ENCODE measurements at places on chromosomes 7 and 10.

- DNase-seq: no peak
Observed at GRCh38 chr10:24133835-24134234, 75.1 kb upstream of the KIAA1217 start.

DNA sequence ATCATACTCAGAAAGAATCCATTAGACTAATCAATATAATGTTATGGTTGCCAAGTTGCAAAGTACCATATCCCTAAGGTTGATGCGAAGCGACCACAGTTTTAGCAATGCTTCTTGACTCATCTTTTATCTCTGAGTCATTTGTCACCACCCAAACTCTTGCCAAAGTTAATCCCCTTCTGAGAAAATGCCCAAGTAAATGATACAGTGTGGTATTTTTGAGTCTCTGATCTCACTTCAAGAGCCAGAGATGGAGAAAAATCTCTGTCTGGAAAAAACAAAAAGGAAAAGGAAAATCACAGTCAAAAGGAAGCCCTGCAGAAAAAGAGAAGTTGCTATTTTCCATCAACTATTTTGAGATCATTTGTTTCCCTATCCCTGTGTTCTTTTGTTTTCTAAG lies 26.7 kb upstream of the OTUD1 start:
- DNase-seq: no peak

GRCh38 chr7:50729962-50730361 lies 52.7 kb downstream of the GRB10 start:
- DNase-seq: no peak

- no peak for DNase-seq
Observed at GRCh38 chr10:132865171-132865631, 77.2 kb downstream of the CFAP46 start.

DNA sequence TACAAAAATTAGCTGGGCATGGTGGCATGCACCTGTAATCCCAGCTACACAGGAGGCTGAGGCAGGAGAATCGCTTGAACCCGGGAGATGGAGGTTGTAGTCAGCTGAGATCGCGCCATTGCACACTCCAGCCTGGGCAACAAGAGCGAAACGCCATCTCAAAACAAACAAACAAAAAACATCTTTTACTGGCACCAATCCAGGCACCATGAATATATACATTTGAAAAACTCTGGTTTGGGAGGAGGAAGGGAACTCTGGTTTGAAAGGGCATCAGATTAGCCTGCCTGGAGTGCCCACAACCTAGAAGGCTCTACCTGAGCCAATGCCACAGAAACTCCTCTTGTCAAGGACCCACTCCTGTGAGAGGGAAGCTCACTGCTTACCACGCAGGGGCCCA lies 15.9 kb downstream of the POLL start:
- no peak for DNase-seq

DNA sequence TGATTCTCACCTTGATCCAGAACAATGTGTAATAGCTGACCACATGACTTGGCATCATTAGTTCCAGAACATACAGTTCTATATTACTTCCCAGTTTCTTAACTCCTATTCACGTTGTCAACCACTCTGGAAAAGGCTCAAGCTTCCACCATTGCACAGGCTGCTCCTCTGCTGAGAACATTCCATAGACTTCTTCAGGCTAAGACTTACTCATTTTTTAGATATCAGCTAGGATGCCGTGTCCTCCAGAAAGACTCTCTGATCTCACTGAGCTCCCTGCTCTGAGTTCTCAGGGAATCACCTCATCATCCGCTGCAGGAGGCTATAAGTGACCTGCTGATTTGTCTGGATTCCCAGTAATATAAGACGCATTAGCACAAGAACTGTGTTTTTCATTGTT lies 73.1 kb downstream of the HTR7 start:
- DNase-seq: no peak

DNA sequence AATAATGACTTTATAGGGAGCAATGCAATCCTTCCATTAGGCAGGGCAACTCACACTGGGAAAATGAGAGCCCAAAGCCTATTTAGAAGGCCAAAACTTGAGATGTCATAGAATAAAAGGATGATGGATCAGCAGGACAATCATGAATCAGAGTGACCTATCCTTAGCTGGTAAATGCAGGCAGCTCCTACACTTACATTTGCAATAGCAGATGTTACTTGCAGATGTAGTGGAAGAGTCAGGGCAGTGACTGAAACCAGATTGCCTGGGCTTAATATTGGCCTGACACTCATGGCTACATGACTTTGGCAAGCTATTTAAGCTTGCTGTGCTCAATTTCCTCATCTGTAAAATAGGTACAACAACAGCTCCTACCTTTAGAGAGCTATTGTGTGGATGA lies 98.7 kb downstream of the PRTFDC1 start:
- DNase-seq: no peak

DNA sequence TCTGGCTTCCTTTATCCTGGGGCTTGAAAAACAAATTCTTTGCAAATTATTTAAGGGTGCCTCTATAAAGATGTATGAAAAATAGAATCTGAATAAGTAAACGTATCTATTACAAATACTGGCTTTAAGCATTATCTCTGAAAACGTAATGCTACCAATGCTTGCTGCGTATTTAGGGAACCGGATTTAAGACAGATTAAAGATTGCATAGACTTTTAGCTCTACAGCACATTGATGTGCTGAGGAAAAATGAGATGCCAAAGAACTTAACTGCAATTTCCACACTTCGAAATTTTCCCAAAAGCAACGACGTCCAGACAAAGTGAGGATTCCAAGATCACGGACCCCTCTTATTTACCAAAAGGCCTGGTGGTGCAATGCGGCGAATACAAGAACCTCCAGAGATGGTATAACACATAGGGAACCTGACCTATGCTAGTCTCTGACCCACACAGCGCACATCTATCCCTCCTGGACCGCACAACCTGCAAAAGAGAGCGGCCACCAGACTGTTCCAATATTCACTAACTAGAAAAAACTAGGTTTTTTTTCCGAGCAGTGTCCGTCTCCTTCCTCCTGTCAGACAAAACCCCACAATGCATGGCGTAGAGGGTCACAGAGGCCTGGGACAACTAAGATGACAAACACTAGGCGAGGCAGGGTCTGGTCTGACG lies 34.3 kb upstream of the PHF14 start:
- no peak for DNase-seq

DNA sequence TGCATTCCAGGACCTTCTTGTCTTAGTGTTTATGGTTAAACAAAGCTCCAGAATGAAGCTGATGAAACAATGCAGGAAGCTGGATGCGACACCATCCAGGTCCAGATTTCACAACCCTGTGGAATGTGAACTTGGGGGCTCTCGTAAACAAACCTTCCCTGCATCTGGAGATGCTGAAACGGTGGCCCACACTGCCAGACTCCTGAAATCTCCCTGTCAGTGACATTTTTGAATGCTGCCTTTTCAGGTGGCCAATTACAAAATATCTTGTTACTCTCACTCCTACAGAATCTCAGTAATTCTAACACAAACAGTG lies 18.8 kb downstream of the VIPR2 start:
- DNase-seq: no peak

GRCh38 chr7:98629001-98629431 lies 11.9 kb downstream of the NPTX2 start:
- no peak for DNase-seq

- no peak for DNase-seq
Observed at GRCh38 chr10:33155720-33156638, 178.5 kb downstream of the NRP1 start.

- DNase-seq: no peak
Observed at GRCh38 chr7:31327071-31327470, 13.5 kb downstream of the NEUROD6 start.

DNA sequence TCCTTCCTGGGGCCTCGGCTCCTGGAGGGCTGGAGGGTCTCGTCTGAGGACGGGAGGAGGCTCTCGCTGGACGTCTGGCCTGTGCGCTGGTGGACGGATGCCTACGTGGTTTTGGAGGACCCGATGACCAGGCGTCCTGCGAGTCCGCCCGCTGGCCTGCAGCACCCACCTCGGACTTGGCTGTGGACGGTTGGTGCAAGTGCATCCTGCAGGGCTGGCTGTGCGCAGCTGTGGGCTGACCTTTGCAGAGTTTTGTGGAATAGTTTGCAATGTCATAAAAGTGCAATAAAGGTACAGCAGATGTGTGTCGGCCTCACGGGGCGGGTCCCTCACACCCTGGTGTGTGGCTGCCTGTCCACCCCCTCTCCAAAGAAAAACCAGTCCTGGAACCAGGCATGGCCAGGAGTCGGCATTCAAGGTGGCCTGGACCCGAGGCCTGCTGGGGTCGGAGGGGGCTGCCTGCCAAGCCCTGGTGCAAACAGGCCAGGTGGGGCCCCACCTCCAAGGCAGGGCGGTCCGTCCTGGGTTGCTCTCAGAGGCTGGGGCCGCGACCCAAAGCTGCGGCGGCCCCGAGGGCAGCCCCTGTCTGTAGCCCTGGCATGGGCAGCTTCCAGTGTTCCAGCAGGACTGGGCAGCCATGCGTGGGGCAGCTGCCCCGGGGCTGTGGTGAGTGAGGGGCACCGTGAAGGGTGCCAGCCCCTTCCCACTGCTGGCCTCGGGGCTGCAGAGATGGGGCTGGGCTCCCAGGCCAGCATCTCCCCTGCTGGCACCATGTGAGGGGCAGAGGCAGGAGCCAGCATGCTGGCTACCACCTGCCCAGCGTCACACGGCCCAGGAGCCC lies 29.3 kb upstream of the FOXL3 start:
- no peak for DNase-seq

- DNase-seq: no peak
Observed at GRCh38 chr7:11274074-11274473, 300.4 kb downstream of the PHF14 start.

DNA sequence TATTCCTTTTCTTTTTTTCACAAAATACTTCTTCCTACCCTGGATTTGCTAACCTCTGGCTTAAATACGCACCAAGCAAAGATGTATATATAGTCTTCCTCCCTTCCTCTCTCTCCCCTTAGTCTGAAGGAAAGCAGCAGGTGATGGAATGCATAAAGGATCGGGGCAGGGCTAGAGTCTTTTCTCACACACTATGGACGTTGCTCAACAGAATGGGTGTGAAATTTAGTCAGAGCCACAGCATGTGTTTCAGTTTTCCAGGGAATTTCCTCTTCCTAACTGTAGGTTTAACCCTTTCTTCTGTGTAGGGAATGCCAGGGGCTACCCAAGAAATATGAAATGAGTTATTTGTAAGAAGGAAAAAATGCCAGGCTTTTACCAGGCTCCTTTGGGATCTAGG lies 71.4 kb upstream of the NFKB2 start:
- DNase-seq: no peak

DNA sequence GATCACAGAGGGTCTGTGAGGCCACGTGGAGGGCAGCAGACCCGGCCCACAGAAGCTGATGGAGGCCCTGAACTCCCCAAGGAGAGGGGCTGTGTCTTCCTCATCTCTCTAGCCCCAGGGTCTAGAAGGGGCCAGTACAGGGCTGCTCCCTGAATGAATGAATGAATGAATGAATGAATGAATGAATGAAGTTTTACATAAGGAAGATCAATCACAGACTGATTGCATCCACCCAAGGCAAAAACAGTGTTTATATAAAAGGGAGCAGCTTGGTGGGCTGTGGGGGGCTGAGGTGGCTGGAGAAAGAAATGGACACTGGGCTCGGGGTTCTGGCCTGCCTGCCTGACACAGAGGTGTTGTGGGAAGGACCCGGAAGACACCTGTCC lies 4.9 kb upstream of the NSUN5 start:
- DNase-seq: no peak

DNA sequence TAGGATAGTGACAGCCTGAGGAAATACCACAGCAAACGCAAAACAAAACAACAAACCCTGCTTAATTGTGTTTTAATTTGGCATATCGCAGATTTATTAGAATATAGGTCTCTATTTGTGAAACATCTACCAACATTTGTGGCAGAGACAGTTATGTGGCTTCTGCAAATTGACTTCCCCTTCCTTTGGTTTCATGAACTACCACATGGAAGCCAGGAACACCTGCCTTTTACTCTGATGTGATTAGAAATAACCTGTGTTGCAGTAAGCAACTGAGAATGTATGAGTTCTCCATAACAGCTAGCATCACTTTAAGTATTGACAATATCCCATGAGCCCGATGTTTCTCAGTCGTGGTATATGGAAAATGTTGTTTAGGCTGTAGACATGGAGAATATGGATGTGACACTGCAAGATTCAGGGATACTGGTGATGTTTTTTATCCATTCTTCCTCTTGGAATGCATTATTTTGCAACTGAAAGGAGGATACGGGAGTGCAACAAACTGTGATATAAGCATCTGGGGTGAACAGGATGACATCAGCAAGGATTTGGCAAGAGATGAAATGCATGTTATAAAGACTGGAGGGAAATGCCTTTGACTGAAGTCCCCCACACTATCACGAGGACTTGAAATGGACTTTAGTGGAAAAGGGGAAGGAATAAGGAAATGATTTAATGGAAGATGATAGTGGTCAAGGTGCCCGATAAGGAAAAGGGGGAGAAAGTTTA lies 95.9 kb downstream of the CUBN start:
- DNase-seq: no peak

DNA sequence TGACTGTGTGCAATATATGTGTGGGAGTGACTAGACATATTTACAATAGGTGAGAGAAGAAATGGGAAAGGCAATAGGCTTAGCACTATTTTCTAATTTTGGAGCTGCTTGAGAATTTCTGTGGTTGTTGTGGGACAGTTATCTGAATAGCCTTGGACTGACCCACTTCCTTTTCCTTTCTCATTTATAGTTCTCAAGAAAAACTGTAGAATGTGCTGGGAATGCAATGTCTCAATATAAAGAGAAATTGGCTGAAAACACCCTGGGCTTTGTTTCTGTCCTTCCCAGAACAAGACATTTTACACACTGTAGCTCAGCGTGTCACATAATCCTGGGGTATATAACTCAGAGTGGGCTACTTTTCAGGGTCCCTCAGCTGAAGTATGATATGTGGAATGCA lies 153.0 kb upstream of the RHOBTB1 start:
- DNase-seq: no peak

DNA sequence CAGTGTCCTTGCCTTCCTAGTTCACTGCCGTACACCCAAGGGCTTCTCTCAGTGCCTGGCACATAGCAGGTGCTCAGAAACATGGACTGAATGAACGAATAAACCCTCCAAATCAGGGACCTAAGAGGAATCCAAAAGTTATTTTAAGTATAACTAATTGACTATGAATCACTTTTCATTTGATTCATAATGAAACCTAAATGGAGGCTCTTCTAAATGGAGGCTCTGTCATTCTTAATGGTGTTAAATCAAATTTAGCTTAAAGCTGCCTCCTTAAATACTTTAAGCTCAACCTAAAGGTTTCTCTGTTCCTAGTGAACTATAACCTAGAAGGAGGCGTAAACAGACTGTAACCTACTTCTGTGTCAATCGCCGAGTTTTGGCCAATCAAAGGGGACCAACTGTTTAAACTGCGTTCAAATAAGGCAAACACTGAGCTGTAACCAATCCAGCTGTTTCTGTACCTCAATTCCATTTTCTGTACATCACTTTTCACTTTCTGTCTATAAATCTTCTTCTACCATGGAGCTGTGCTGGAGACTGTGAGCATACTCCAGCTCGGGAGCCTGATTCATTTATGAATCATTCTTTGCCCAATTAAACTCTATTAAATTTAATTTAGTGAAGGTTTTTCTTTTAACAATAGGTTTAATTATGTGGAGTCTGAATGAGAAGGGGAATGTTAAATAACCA lies 11.0 kb downstream of the PYROXD2 start:
- DNase-seq: no peak

GRCh38 chr10:119658274-119658673 lies 7.1 kb downstream of the BAG3 start:
- DNase-seq: no peak

- DNase-seq: no peak
Observed at GRCh38 chr10:93993782-93994437, at the start of gene PLCE1. Gene PLCE1, plus strand, starts transcription at chr10:93993931. Its CDS starts 37,116 bp downstream, at chr10:94031047.

GRCh38 chr10:49151025-49151445 lies 17.2 kb upstream of the FAM170B start:
- no peak for DNase-seq
